ENCODE measurements at places on chromosomes 2 and 18.
A peak's percentile ranks its signal among the peaks of the same experiment; 100 is the strongest.

DNA sequence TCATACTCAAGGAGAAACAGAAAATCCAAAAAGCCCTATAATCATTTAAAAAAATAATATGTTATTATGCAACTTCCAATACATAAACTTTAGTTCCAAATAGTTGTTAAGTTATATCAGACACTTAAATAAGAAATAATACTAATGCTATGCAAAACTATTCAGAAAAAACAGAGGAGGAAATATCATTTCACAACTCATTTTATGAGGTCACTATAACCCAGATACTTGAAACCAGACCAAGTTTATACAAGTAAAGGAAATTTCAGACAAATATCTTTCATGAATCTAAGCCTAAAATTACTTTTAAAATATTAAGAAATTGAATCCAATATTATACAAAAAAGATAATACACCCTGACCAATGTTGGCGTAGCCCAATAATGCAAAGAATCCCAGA lies 260.8 kb downstream of the CD226 start:
- DNase-seq, result no peak

DNA sequence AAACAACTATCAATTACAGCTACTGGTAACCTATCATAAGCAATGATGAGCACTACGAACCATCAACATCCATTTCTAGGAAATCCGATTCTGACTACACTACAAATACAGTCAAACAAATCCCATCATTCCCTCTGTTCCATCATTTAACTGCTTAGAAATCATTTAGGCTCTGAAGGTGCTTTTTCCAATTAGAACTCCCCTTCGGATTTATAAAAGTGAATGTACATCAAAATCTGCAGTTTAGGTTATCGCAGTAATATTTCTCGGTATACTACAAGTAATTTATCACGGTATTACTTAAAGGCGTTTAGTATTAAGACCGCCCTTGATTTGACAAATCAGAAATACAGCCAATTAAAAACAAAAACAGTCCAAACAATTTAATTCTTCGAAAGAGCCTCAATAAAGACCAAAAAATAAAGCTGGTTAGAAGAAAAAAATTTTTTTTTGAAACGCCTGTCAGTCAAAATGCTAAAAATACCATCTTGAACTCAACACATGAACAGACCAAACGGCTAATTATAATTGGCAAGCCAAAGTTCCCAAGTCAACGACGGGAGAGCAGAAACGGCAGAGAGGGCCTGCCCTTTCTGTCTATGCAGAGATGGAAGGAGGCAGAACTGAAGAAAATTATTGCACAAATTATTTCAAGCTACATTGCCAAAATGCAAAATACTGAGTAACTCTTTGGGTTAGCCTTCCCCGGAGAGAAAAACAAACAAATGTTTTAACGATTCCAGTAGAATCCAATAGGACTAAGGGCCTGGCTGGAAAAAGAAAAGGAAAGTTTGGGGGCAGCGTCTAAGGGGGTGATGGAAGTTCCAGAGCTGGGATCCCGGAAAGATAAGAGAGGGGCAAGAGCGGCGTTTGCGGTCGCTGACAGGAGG lies 1.2 kb downstream of the VPS54 start:
- no peak for DNase-seq

GRCh38 chr2:10544252-10544651 lies 96.1 kb upstream of the ODC1 start:
- DNase-seq, result no peak

DNA sequence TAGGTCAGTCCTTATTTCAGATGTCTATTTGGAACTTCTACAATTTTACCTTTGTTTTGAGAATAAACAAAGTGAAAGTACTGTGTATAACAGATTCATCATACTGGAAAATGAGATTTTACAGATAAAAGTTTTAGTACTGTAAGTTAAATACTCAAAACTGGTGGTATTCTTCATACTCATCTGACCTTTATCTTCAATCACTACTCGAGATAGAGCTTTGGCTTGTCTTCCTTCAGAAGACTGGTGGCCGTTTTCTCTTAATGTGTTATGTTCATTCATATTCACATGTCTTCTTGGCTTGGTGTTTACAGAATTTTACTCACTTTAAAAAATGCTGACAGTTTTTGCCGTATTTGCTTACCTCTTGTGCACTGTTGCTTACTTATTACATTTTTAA lies 2.1 kb downstream of the SPOPL start:
- DNase-seq, result no peak

- no peak for DNase-seq
These were observed 21.6 kb upstream of the SPATA3 start for GRCh38 chr2:230974096-230974913.

DNA sequence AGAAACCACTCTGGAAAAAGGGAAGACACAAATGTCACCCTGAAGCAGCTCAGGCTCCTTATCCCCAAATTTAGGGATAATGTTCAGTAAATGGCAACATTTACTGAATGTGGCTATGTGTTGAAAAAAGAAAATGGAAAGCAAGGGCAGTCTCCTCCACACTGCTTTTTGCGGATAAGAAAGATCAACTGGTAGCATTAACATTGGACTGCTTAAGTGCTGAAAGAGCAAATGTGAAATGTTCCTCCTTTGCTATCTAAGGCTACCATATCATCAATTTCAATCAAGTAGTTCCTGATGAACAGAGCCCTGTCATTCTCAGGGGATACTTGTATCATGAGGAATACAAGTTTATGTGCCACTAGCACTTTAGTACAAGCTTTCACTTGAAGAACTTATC lies 12.5 kb downstream of the FBXO11 start:
- DNase-seq, result no peak

DNA sequence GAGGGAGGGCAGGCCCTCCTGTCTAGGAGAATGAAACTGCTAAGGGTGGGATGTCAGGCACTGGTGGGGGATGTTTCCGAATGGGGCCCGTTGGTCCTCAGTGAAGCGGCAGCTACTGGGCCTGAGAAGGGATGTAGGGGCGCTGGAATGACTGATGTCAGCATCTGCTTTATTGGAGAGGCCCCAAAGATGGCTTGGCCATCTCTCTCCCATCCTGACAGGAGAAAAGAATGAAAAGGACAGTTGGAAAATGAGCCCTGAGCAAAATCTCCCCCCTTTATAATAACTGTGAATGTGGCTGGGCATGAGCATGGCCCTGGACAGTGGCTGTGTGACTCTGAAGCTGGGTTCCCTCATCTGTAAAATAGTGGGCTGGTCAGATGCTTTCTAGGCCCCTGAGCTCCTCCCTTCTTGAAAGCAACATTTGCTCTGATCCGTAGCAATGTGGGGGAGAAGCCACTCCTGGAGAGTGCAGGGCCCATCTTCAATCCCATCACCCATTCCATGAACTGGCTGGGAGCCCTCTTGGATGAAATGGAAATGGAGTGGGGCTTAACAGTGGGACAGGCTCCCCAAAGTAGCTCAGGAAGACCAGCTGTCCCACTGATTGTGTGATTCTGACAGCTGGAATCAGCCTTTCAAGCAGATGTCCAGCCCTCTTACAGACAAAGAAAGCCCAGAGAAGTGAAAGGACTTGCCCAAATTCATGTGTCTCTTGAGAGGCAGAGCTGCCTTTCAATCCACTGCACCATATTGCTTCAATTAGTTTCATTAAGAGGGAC lies 232.7 kb upstream of the SMAD2 start:
- DNase-seq, result no peak

GRCh38 chr18:12460874-12461273 lies 53.1 kb downstream of the PRELID3A start:
- DNase-seq, result no peak

GRCh38 chr2:53767405-53768241 lies at the start of gene CHAC2:
Gene CHAC2, plus strand, starts transcription at chr2:53767804. Its CDS starts 83 bp downstream, at chr2:53767887.
- DNase-seq, result peak; percentile 43

DNA sequence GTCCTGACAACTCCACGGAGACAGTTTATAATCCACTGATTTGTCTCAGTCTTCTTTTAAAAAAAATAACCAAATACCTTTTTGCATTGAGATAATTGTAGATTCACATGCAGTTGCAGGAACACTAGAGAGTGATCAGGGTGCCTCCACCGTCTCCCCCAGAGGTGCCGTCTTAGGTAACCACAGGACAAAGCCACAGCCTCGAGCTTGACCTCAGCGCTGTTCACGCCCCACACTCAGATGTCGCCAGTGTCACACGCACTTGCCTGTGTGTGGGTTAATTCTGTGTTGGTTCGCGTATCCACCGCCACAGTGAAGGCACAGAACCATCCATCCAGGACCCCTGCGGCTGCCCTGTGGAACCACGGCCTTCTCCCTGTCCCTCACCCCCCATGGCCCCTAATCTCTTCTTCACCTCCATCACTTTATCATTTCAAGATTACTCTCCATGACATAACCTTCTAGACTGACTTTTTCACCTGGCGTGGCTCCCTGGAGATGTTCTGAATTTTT lies 295.0 kb upstream of the HDAC4 start:
- no peak for DNase-seq

DNA sequence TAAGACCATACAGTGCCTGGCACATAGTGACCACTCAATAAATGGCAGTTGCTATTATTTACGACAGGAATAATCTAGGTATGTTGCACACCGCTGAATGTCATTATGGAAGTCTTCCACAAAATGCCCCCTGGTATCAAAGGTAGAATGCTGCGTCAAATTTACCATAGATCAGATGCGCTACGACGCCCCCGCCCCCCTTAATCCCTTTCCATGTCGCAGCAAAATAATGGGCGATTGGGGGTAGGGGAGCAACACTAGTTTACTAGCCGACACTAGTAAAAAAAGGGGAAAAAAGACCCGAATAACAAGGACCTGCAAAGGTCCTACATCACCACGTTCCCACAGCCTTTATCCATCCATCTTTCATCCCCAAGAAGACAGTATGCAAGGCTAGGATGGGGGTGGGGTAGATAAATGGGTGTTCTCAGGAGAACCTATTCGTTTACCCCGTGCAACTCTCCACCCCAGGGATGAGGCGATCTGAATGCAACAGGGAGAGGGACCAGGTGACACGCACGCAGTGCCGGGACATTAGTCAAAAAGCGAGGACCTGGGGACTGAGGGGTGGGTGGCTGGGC lies 455 bp downstream of the PREPL start:
- DNase-seq, result no peak

GRCh38 chr2:201403880-201404279 lies 46.7 kb upstream of the FLACC1 start:
- no peak for DNase-seq

DNA sequence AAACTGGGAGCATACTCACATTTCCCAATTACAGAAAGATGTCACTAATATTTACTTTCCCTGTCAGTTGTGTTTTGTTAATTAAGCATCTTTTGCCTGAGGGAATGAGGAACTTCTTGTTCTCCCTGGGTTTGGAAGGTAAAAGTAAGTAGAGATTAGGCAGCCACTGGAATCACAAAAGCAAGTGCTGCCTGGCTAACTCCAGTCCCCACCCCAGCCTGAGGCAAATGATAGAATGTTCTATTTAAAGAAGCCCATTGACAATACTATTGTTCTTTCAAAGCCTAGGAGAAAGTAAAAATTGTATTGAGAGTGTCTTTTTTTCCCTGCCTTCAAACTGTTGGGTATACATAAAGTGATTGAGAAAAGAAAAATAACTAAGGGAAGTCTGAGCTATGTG lies 93.8 kb downstream of the MBD2 start:
- DNase-seq, result no peak

DNA sequence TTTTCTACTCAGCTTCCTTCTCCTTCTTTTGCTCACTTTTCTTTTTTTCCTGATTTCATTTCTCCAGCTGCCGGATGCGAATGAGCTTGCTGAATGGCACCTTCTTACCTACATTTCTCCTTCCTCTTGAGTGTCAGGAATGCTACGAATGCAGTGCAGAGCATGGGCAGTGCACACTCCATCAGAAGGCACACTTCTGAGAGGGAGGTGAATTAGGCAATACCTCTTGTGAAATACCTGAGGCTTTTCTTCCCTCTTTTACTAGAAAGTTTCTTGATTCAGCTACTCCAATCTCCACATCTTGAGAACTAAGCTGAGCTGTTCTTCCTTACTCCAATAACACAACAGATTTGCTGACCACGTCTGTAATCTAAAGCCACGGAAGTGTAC lies 51.1 kb downstream of the PLEKHM3 start:
- DNase-seq, result no peak

- DNase-seq, result no peak
These were observed 880.4 kb downstream of the TRIB2 start for GRCh38 chr2:13597176-13597575.

GRCh38 chr2:42792583-42793333 lies at the start of gene HAAO:
Gene HAAO, minus strand, starts transcription at chr2:42792583. Its CDS starts 47 bp downstream, at chr2:42792536.
- no peak for DNase-seq

DNA sequence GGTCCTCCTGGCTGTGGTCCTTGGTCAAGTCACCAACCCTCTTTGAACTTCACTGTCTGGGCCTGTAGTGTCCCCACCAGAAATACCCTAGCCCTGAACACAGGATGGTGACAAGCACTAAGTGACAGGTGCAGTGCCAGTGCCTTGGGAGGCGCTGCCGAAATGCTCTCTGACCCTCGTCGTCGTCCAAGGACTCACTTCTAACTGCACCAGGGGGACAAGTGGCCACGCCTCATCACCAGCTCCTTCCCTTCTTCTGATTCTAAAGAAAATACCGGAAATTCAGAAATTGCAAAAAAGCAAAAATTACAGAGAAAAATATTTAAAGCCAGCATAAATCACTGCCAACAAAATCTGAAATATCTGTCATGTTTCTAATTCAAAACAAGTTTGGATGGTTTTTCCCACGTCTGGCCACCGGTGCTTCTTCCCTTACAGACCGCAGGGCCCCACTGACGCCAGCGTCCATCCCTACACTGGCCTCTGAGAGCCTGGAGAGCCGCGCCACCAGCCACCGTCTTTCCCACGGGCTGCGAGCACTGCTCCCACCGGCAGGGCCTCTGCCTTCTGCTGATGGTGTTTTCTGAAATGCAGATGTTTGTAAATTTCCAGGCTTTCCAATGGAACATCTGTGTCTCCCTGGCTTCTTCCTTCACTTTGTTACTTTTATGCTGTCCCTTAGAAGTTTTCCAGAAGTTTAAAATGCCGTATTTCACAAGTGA lies 37.4 kb upstream of the GPC1 start:
- no peak for DNase-seq

DNA sequence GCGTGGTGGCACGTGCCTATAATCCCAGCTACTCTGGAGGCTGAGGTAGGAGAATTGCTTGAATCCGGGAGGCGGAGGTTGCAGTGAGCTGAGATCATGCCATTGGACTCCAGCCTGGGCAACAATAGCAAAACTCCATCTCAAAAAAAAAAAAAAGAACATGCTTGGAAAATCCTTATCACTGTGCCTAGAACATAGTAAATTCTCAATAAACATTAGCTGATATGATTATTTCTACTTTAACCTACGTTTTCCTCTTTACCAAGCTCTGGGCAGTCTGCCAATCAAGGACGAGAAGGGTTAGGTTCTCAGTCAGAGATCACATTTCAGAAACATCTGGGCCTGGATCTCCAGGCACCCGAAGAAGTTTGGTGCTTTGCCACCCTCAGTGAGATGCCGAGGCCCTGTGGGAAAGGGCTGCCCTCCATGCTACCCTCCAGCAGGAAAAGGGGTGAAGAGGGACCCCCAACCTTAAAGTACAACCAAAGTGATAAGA lies 107.7 kb downstream of the BCL11A start:
- DNase-seq, result no peak

GRCh38 chr2:175742367-175742766 lies 259.7 kb downstream of the LNPK start:
- DNase-seq, result peak; percentile 9
